Tibial nerve (tissue), 4 donors: ENCODE measurements at places on chromosomes 16 and 17. TPM values are rescaled to one million over a fixed set of nuclear protein-coding genes. Genes with fewer than 3 reads are reported as not detected.

DNA sequence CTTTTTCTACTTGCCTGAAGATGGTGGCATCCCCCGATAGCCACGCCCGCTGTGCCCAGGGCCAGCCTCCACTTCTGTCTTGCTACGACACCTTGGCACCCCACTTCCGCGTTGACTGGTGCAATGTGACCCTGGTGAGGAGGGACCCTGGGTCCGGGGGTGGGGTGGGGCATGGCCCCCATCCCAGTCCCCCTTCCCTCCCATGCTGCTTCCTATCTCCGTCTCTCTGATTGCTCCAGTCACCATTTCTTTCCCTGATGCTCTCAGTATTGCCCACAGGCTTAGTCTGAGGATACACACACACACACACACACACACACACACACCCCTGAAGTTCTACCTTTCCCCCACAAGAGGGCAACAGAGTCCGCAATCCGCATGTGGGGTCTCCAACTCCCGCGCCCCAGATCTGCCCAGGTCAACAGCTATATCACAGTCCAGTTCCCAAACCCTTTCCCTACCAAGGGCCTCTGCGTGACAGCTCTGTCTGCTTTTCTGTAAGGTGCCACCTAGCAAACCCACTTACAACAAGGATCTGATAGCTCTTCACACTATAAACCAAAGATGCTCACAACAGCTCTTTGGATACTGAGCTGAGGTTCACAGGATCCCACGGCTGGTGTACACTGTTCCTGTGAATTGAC, 3.4 kb downstream of the SGCA start:
- no peak for DNase-seq

The C1QTNF8 gene
- total RNA-seq: not detected

- no peak for DNase-seq
These were observed 16.3 kb downstream of the SLX4 start for GRCh38 chr16:3595110-3595486.

GRCh38 chr16:70725024-70725911, 39.4 kb upstream of the MTSS2 start:
- peak; percentile 39 for DNase-seq

The MCRIP2 gene
- 37.7 TPM for total RNA-seq

The MFAP4 gene
- total RNA-seq: 131 TPM

DNA sequence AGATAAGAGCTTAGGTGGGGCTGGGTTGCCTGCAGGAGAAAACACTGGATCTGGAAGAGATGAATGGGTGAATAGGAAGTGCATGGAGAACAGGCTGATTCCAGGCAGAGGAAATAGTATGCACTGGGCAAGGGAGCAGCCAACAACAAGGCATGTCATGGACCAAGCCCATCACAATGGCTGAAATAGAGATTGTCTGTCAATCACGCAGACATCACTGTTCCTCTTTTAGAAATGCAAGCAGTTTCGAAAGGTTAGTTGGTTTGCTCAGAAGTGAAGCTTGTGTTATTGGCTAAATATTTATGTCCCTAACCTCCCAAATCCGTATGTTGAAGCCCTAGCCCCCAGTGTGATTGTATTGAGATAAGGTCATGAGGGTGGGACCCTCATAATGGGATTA, 621.7 kb upstream of the CDH11 start:
- no peak for DNase-seq

- no peak for DNase-seq
These were observed 42.8 kb downstream of the PHKB start for GRCh38 chr16:47503936-47504335.

DNA sequence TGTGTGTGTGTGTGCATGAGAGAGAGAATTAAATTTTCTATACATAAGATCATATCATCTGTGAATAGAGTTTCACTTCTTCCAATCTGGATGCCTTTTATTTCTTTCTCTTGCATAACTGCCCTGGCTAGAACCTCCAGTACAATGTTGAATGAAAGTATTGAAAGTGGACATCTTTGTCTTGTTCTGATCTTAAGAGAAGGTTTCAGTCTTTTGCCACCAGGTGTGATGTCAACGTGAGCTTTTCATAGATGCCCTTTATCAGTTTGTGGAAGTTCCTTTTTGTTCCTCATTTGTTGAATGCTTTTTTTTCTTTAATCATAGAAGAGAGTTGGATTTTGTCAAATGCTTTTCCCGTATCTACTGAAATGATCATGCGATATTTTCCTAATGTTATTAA, 63.3 kb downstream of the RNF213 start:
- DNase-seq: no peak

DNA sequence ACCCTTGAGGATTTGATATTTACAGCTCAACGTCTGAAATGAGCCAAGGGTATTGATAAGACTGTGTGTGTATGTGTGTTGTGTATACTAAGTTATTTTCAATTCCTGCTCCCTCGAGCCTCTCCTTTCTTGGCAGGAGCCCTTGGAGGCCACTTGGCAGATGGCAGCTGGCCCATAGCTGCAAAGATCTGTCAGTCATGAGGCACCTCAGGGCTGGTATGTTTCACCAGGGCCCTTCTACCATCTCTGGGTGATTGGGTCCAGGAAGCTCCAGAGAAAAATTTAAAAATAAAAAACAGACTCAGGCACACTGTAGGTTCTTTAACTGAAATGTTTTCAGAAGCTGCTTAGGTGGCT, 355.7 kb downstream of the HAPSTR1 start:
- DNase-seq: no peak

The NHLRC4 gene
- total RNA-seq: 5.2 TPM

GRCh38 chr17:18937981-18938691, 13.8 kb upstream of the SLC5A10 start:
- no peak for DNase-seq

DNA sequence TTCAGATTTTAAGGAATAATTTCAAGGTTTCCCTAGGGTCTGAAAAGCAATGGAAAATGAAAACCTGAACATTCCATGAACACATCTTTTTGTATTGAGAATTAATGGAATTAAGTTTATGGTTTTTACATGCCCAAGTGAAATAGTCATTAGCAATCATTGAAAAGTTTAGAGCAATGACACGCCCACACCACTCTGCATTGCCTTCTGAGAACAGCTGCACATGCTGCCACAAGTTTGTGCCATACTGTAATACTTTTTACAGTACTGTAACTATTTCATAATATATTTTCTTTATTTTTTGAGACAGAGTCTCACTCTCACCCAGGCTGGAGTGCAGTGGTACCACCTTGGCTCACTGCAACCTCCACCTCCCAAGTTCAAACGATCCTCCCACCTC, 345.2 kb upstream of the PMFBP1 start:
- DNase-seq: no peak
